IMR-90 (cell line): ENCODE measurements at places on chromosomes 6 and 20.

DNA sequence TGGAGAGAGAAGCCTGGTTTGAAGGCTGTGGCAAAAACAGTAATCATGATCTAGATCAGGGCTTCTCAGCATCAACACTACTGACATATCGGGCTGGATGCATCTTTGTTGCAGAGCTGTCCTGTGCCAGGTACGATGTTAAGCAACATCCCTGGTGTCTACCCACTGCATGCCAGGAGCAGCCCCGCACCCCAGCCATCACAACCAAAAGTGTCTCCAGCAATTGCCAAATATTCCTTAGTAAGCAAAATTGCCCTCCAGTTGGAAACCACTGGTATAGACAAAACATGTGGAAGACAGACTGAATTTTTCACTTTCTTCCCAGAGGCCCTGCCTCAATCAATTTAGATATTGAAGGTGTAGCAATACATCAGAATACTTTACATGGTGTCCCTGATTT lies 147.6 kb upstream of the NRN1 start:
- no peaks in the 10 kb centered on the region for H3K36me3 ChIP-seq
- DNase-seq = no peak
- H3K4me1 ChIP-seq = no peaks in the 10 kb centered on the region
- H3K27me3 ChIP-seq = no peaks in the 10 kb centered on the region
- H3K27ac ChIP-seq = no peak overlapping the region

- H3K4me1 ChIP-seq = no peaks in the 10 kb centered on the region
- H3K4me3 ChIP-seq = no peak overlapping the region
- no peaks in the 10 kb centered on the region for H3K36me3 ChIP-seq
- H3K27me3 ChIP-seq = no peaks in the 10 kb centered on the region
- DNase-seq = no peak
Measured at GRCh38 chr6:120352491-120352890, 981.8 kb downstream of the TBC1D32 start.

- H3K4me3 ChIP-seq = no peak overlapping the region
- DNase-seq = no peak
- H3K36me3 ChIP-seq = no peaks in the 10 kb centered on the region
- H3K27ac ChIP-seq = no peak overlapping the region
Measured at GRCh38 chr6:153485072-153485471, 354.0 kb upstream of the RGS17 start.

DNA sequence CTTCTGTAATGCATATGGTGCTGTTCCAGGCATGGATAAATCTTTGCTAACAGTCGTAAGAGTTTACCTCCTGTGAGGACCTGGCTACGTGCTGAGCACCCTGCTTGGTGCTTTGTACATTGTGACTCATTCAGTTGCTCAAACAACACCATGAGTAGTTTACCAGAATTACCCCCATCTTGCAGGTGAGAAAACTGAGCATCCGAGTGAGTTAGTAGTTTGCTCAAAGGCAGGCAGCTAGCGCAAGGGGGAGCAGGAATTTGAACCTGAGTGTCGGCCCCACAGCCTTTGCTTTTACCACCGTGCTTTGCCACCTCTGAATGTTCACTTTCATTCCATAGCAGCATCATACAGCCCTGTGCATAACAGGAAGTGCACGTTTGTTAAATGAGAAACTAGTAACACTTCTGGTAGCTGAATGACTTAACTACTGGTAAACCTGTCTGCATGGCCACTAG lies 121.9 kb downstream of the MTHFD1L start:
- no peaks in the 10 kb centered on the region for H3K27me3 ChIP-seq
- H3K4me1 ChIP-seq = peaks cover 3% of the 10 kb centered on the region; the same call in 1 of the 2 replicates
- no peak for DNase-seq
- H3K27ac ChIP-seq = no peak overlapping the region
- peaks cover 31% of the 10 kb centered on the region for H3K36me3 ChIP-seq

DNA sequence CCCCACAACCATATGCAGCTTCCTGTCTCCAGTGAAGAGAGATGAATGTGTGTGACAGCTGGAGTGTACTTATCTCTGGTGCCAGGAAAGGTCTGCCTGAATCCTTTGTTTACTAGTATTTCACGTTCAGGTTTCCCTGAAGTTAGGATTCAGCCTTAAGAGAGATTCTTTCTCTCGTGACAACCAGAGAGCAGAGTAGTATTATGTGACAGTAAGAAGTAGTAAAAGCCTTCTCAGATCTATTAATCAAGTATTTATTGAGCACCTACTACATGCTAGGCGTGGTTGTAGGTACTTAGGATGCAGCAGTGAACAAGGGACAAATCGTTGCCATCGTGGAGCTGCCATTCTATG lies 949 bp downstream of the KIFC1 start:
- no peaks in the 10 kb centered on the region for H3K36me3 ChIP-seq
- no peak overlapping the region; the same call in 1 of the 2 replicates for H3K27ac ChIP-seq
- no peaks in the 10 kb centered on the region for H3K4me1 ChIP-seq

DNA sequence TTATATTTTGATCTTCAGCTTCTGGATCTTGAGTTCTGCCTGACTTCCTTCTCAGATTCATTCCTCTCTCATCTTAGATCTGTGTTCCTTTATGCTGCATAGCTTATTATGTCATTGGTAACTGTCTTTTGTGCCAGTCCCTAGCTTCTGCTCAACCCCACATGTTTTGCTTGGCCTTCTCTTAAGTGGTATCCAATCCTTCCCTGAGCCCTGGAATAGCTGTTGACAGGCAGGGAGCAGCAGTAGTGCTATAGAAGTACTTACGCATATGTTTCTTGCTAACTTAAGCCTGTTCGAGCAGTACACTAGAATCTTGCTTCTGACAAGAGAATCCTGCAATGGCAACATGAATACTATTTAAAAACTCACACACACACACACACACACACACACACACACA lies 13.6 kb upstream of the GRIK2 start:
- H3K36me3 ChIP-seq = no peaks in the 10 kb centered on the region
- no peaks in the 10 kb centered on the region for H3K4me1 ChIP-seq
- no peak overlapping the region for H3K27ac ChIP-seq
- H3K27me3 ChIP-seq = no peaks in the 10 kb centered on the region
- H3K4me3 ChIP-seq = no peak overlapping the region
- no peak for DNase-seq

DNA sequence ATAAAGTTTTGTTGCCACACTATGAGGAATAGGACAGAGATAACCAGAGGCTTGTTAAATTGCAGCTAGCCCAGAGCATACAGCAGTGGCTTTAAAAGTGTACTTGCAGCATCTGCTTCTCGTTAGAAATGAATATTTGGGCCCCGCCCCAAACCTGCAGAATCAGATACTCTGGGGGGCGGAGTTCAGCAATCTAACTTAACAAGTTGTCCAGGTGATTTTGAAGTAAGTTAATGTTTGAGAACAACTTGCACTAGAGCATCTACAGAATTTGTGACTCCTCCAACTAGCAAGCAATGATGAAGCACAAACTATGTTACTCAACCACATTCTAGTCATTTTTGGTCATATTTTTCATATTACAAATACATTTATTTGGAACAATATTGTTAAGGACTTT lies 10.6 kb upstream of the SUPT3H start:
- peak; percentile 45 for DNase-seq
- no peak overlapping the region for H3K27ac ChIP-seq
- no peak overlapping the region for H3K4me3 ChIP-seq
- H3K36me3 ChIP-seq = no peaks in the 10 kb centered on the region

GRCh38 chr20:1724901-1725300 lies 67.3 kb upstream of the SIRPG start:
- H3K4me3 ChIP-seq = no peak overlapping the region
- H3K27ac ChIP-seq = no peak overlapping the region
- no peaks in the 10 kb centered on the region for H3K36me3 ChIP-seq
- no peak for DNase-seq
- peaks cover 8% of the 10 kb centered on the region for H3K27me3 ChIP-seq

- H3K36me3 ChIP-seq = peaks cover 48% of the 10 kb centered on the region
- H3K27me3 ChIP-seq = no peaks in the 10 kb centered on the region
- H3K4me3 ChIP-seq = no peak overlapping the region
- DNase-seq = no peak
Measured at GRCh38 chr6:3729603-3730344, 21.7 kb downstream of the PXDC1 start.

DNA sequence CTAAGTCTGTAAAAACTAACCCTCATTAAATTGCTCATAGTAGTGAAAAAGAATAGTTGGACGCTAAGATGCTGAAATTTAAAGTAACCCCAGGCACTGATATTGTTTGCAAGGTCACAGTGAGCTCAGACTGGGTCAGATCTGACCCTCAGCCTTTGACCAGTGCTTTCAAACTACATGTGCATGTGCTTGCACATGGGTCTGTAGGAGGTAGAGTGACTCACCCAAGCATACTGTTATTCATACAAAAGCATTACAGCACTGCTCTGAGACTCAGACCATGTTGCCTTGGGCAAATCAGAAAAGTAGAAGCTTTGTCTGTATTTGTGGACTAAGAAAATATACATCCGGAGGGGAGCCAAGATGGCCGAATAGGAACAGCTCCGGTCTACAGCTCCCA lies 326.4 kb upstream of the MARCKS start:
- no peaks in the 10 kb centered on the region for H3K36me3 ChIP-seq
- no peaks in the 10 kb centered on the region for H3K4me1 ChIP-seq
- no peaks in the 10 kb centered on the region for H3K27me3 ChIP-seq
- no peak overlapping the region for H3K27ac ChIP-seq
- no peak overlapping the region for H3K4me3 ChIP-seq
- DNase-seq = peak; percentile 92

GRCh38 chr6:53398247-53399026 lies 49.7 kb upstream of the ELOVL5 start:
- H3K4me3 ChIP-seq = no peak overlapping the region
- no peaks in the 10 kb centered on the region for H3K36me3 ChIP-seq
- DNase-seq = peak; percentile 7
- H3K4me1 ChIP-seq = no peaks in the 10 kb centered on the region
- peaks cover 7% of the 10 kb centered on the region for H3K27me3 ChIP-seq
- no peak overlapping the region for H3K27ac ChIP-seq

DNA sequence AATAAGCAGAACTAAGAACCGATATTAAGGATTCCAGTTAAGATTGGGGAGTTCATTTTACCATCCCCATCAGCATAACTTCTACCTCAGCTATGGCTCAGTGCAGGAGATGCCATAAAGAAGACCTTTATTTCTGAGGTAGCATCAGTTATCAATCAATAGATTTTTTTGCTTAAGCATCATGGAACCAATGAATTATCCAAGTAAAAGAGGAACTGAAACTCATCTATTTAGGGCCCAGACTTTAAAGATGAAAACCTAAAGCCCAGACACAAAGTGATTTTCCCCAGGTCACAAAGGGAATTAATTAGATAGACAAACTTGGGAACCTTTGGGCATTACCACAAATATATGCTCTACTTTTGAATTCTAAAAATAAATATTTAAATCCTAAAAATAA lies 59.2 kb upstream of the TINAG start:
- H3K36me3 ChIP-seq = no peaks in the 10 kb centered on the region
- DNase-seq = no peak
- H3K27ac ChIP-seq = no peak overlapping the region
- H3K4me1 ChIP-seq = no peaks in the 10 kb centered on the region
- H3K4me3 ChIP-seq = no peak overlapping the region

GRCh38 chr6:138897031-138897430 lies 91.0 kb downstream of the REPS1 start:
- peak; percentile 5 for DNase-seq
- H3K4me1 ChIP-seq = no peaks in the 10 kb centered on the region
- H3K4me3 ChIP-seq = no peak overlapping the region
- H3K36me3 ChIP-seq = peaks cover 3% of the 10 kb centered on the region; the same call in 1 of the 2 replicates
- H3K27ac ChIP-seq = no peak overlapping the region

DNA sequence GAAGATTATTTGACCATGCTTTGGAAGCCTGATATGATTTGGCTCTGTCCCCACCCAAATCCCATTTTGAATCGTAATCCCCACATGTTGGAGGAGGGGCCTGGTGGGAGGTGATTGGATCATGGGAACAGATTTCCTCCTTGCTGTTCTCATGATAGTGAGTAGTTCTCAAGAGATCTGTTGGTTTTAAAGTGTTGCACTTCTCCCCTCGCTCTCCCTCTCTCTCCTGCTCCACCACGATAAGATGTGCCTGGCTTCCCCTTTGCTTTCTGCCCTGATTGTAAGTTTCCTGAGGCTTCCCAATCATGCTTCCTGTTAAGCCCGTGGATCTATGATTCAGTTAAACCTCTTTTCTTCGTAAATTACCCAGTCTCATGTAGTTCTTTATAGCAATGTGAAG lies 21.7 kb upstream of the FAM217A start:
- peaks cover 21% of the 10 kb centered on the region for H3K27me3 ChIP-seq
- no peak overlapping the region for H3K4me3 ChIP-seq
- H3K27ac ChIP-seq = no peak overlapping the region

GRCh38 chr6:39602601-39603519 lies 122.3 kb downstream of the KIF6 start:
- no peak for DNase-seq
- H3K4me1 ChIP-seq = no peaks in the 10 kb centered on the region
- no peak overlapping the region for H3K4me3 ChIP-seq

GRCh38 chr6:116447052-116447451 lies 14.1 kb upstream of the CALHM6 start:
- peak overlapping the region; percentile 96; the same call in 1 of the 2 replicates for H3K27ac ChIP-seq
- H3K36me3 ChIP-seq = no peaks in the 10 kb centered on the region; the same call in 1 of the 2 replicates
- H3K4me3 ChIP-seq = no peak overlapping the region
- H3K27me3 ChIP-seq = no peaks in the 10 kb centered on the region
- H3K4me1 ChIP-seq = peaks cover 9% of the 10 kb centered on the region

GRCh38 chr20:60031107-60031506 lies 72.9 kb downstream of the CDH26 start:
- H3K27me3 ChIP-seq = peaks cover 7% of the 10 kb centered on the region; the same call in 1 of the 2 replicates
- no peaks in the 10 kb centered on the region for H3K36me3 ChIP-seq
- DNase-seq = no peak
- H3K4me3 ChIP-seq = no peak overlapping the region

GRCh38 chr6:3910106-3910663 lies 61.0 kb downstream of the FAM50B start:
- DNase-seq = no peak
- no peak overlapping the region for H3K4me3 ChIP-seq
- H3K4me1 ChIP-seq = peaks cover 19% of the 10 kb centered on the region
- H3K27ac ChIP-seq = no peak overlapping the region
- H3K36me3 ChIP-seq = no peaks in the 10 kb centered on the region
- no peaks in the 10 kb centered on the region for H3K27me3 ChIP-seq

GRCh38 chr20:11689262-11689661 lies 228.4 kb upstream of the BTBD3 start:
- H3K27me3 ChIP-seq = peaks cover 7% of the 10 kb centered on the region
- no peaks in the 10 kb centered on the region for H3K36me3 ChIP-seq
- H3K4me1 ChIP-seq = no peaks in the 10 kb centered on the region
- no peak for DNase-seq

GRCh38 chr20:1299522-1299921 lies 29.4 kb downstream of the SDCBP2 start:
- no peak overlapping the region for H3K27ac ChIP-seq
- H3K4me3 ChIP-seq = no peak overlapping the region
- no peak for DNase-seq
- peaks cover 8% of the 10 kb centered on the region for H3K4me1 ChIP-seq

GRCh38 chr6:10170816-10171215 lies 244.1 kb downstream of the TFAP2A start:
- no peak for DNase-seq
- no peaks in the 10 kb centered on the region for H3K36me3 ChIP-seq
- no peaks in the 10 kb centered on the region for H3K4me1 ChIP-seq
- H3K27ac ChIP-seq = no peak overlapping the region
- H3K4me3 ChIP-seq = no peak overlapping the region

GRCh38 chr6:17714879-17715851 lies 8.4 kb upstream of the NUP153 start:
- peak overlapping the region; percentile 76 for H3K27ac ChIP-seq
- H3K36me3 ChIP-seq = no peaks in the 10 kb centered on the region
- DNase-seq = peak; percentile 98
- no peak overlapping the region for H3K4me3 ChIP-seq
- peaks cover 14% of the 10 kb centered on the region for H3K4me1 ChIP-seq
